ENCODE measurements at places on chromosomes 3 and 15.

DNA sequence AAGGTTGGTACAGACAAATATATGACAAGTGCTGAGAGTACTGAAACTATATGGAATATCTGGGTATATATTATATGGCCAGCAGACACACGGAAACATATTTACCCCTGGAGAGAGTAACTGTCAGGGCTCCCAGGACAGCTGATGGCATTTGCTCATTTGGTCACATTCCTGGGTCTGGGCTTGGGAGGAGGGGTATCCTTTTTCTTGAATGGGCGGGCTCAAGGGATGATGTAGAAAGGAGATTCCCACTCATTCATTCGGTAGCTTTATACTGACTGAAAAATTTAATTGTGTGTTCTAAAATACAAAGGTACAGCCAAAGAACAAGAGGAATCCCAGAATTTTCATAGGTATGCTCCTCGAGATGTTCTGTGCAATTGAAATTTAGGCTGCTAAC lies 131.0 kb downstream of the KCNAB1 start:
- DNase-seq = no peak

GRCh38 chr3:49668414-49668797 lies 5.7 kb upstream of the APEH start:
- no peak for DNase-seq

- DNase-seq = no peak
Observed at GRCh38 chr3:36923523-36923943, 21.3 kb downstream of the TRANK1 start.

- DNase-seq = no peak
Observed at GRCh38 chr3:47852604-47853602, 50.0 kb downstream of the DHX30 start.

- no peak for DNase-seq
Observed at GRCh38 chr3:28268989-28269388, 27.6 kb downstream of the CMC1 start.

- DNase-seq = no peak
Observed at GRCh38 chr15:62035256-62035924, 24.9 kb downstream of the VPS13C start.

DNA sequence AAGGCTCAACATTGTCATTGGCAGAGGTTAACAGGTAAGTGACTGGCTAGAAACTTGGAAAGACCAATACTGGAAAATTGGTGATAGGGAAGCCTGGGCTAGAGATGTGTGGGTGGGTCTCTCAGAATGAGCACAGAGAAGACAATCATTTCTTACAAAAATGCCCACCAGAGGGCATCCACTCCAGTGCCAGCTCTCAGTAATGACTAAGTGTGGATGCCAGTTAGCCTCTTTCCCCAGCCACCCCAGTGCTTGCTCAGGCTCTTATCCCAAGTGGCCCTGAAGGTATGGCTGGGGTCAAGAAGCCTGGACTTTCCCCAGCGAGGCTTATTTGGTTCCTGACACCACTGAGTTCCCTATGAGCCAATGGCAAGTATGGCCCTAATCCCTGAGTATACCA lies 115.9 kb upstream of the ST8SIA2 start:
- no peak for DNase-seq

Data from GM18507 (cell line).